GM12878 (cell line): ENCODE measurements at places on chromosomes 1 and 21. TPM values are rescaled to one million over a fixed set of nuclear protein-coding genes. Genes with fewer than 3 reads are reported as not detected.

PPIAL4G gene
- not detected in 2 replicates for total RNA-seq

RGS18 gene
- not detected in 2 replicates for total RNA-seq

GPR37L1 gene
- total RNA-seq = not detected in 2 replicates

KIF2C gene
- 75.0 and 81.9 TPM in 2 replicates for total RNA-seq

LCE1D gene
- total RNA-seq = not detected in 2 replicates

PDE9A gene
- total RNA-seq = 0.28 TPM in 1 of 2 replicates, not detected in the other

AQP10 gene
- total RNA-seq = not detected in 2 replicates

ACTL8 gene
- total RNA-seq = not detected in 2 replicates

SPRR2A gene
- total RNA-seq = not detected in 2 replicates

LCE1C gene
- total RNA-seq = 0.77 and 1.7 TPM in 2 replicates

S100A11 gene
- total RNA-seq = 27.9 and 29.1 TPM in 2 replicates

LORICRIN gene
- total RNA-seq = not detected in 2 replicates

RHD gene
- total RNA-seq = 0.13 TPM in 1 of 2 replicates, not detected in the other

RNPC3 gene
- total RNA-seq = 18.9 TPM in 2 replicates

G0S2 gene
- 0.24 and 0.51 TPM in 2 replicates for total RNA-seq

MYOG gene
- total RNA-seq = not detected in 2 replicates

FCRL5 gene
- 7.2 and 7.8 TPM in 2 replicates for total RNA-seq

IVL gene
- total RNA-seq = 12.1 and 12.2 TPM in 2 replicates

F5 gene
- total RNA-seq = 0.29 and 0.72 TPM in 2 replicates

ANGPTL1 gene
- not detected in 2 replicates for total RNA-seq

ABCG1 gene
- total RNA-seq = 11.2 and 12.4 TPM in 2 replicates

GIPC2 gene
- total RNA-seq = 0.08 and 0.11 TPM in 2 replicates
